H7 (cell line): ENCODE measurements at places on chromosomes 13 and 19. TPM values are rescaled to one million over a fixed set of nuclear protein-coding genes. Genes with fewer than 3 reads are reported as not detected.

- no peak for DNase-seq
These were observed 393.0 kb downstream of the ITGBL1 start for GRCh38 chr13:101845245-101846020.

- no peak for DNase-seq
These were observed 98.3 kb upstream of the KLF5 start for GRCh38 chr13:72960541-72960940.

GRCh38 chr13:94595001-94595949, 677 bp downstream of the TGDS start:
- DNase-seq, result peak; percentile 36

SIX5 gene
- total RNA-seq, result 18.7 and 22.0 TPM in 2 replicates

SRRM5 gene
- 0.21 and 0.26 TPM in 2 replicates for total RNA-seq
